ENCODE measurements at places on chromosomes 5 and 9.

DNA sequence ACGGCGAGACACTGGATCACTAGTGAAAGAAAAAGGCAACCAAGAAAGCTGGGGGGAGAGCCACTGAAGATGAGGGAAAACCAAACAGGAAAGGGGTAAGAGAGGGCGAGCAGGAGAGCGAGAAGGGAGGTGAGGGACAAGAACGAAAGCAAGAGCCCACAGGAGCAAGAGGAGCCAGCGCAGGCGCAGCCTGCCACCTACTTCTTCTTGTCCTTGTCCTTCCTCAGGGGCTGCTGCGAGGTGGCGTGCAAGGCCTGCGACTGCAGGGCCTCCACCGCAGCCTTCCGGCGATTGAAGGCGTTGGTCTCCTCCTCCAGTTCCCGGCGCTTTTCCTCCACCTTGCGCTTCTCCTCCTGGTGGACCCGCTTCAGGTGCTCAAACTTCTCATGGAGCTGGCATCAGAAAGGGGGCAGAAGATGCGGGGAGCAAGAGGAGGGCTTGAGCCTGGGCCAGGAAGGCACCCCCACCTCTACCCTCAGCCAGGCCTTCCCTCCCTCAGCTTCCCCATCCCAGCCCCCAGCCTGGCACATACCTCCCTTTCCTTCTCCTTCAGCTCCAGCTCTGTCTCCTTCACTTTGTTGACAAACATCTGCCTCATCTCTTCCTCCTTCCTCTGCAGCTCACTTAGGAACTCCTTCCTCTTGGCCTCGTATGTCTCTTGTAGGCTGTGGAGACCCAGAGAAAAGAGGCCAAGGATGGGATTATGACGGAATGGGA lies 13.5 kb downstream of the CCNI2 start:
- DNase-seq, result no peak

- no peak for DNase-seq
Observed at GRCh38 chr9:125984461-125984860, 237.3 kb downstream of the PBX3 start.

- no peak for DNase-seq
Observed at GRCh38 chr9:137836831-137837241, 40.7 kb upstream of the CACNA1B start.

DNA sequence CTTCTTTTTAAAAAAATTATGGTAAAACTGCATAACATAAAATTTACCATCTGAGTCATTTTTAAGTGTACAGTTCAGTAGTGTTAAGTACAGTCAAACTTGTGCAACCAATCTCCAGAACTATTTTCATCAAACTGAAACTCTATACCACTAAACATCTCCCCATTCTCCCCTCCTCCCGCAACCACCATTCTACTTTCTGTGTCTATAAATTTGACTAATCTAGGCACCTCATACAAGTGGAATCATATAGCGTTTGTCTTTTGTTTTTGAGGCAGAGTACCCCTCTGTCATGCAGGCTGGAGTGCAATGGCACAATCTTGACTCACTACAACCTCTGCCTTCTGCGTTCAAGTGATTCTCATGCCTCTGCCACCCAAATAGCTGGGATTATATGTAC lies 24.0 kb upstream of the EBF1 start:
- DNase-seq, result no peak

- no peak for DNase-seq
Observed at GRCh38 chr5:56343988-56344387, 110.9 kb upstream of the ANKRD55 start.

DNA sequence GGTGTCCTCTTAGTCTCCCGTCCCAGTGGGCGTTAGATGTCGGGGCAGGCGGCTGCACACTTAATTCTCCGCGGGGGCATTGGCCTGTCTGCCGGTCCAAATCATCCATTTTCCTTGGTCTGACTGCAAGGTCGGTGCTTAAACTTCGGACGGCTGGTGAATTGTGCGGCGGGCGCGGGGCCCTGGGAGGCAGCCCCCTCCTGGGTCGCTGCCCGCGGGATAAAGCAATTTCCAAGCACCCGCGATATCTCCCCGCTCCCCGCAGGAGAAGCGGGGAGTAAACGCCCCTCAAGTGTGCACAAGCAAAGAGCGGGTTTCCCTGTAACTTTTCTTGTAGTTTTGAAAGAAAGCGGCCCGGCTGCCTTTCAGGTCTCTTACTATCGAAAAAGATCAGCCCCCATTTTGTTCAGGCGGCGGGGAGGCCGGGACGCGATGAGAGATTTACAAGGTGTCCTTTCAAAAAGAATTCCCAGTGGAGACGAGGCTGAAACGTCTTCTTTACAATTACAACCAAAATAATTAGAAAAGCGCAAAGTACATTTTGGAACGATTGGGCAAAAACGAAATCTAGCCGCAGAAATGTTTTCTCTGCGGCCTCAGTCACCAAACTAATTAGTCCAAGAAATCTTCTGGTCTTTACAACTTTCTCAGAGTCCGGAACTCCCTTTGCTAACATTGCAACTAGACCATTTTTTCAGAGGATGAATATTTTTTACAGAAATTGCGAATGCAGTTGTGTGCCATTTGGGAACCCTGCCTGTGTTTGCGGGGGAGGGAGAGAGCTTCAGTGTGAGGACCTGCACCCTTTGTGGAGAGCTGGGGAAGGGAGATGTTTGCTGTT lies 1.8 kb downstream of the IRX1 start:
- no peak for DNase-seq

DNA sequence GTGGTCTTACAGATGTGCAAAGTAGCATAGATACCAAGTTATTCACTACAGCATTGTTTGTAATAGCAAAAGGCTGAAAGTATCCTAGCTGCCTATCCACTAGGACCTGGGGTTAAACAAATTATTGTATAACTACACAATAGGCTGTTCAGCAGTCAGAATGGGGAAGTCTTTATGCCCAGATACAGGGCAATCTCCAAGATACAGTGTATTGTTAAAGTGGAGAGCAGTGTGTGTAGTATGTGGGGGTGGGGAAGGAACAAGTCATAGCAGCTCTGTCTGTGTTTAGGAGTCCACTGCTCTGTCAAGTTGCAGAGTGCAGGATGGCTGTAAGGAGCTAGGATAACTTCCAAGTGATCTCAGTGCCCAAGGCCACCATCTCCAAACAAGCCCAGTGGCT lies 5.5 kb downstream of the PCYOX1L start:
- DNase-seq, result no peak

- no peak for DNase-seq
Observed at GRCh38 chr9:136655536-136656182, 7.1 kb upstream of the EGFL7 start.

DNA sequence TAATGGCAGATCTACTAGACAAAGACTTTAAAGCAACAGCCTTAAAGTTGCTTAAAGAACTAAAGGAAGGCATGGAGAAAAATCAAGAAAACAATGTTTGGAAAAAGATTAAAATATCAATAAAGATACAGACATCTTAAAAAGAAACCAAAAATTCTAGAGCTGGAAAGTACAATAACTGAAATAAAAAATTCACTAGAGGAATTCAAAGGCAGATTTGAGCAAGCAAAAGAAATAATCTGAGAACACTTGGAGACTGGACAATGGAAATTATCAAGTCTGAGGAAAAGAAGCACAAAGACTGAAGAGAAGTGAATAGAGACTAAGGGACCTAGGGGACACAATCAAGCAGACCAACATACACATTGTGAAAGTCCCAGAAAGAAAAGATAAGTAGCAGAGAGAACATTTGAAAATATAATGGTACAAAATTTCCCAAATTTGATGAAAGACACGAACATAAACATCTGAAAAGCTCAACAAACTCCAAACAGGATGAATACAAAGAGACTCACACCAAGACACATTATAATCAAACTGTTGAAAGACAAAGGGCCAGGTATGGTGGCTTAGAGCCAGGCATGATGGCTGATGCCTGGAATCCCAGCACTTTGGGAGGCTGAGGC lies 26.3 kb downstream of the SIL1 start:
- DNase-seq, result no peak

DNA sequence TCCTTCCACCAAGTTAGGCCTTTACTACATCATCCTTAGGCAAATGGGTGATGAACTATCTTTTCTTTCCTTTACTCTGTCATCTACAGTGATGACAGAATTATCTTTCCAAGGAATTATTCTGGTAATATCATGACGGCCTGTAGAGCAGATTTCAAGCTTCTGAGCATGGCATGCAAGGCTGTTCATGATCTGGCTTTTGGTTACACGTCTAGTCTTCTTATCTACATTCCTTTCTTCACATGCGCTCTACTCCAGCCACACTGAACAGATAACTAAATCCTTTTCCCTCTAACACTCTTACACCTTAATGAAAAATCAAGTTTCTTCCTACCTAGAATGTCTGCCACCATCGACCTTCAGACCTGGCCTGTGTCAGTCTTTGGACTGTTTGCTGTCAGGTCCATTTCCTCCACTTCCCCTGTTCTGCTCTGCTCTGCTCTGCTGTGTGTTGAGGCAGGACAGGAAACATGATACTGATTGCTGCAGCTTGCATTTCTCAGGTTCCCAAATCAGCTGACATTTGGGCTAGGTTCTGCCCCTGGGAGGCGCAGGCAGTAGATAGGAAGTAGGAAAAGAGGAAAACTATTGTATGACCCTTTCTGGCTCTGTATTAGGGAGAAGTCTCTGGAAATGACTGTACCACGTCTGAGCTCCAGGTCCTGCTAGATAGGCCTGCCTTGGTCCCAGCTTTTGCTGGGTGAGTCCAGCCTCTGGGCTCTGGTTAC lies 4.2 kb downstream of the SCGB3A2 start:
- DNase-seq, result peak; percentile 68

- DNase-seq, result peak; percentile 66
Observed at GRCh38 chr5:16600397-16600796, 16.4 kb downstream of the RETREG1 start.

DNA sequence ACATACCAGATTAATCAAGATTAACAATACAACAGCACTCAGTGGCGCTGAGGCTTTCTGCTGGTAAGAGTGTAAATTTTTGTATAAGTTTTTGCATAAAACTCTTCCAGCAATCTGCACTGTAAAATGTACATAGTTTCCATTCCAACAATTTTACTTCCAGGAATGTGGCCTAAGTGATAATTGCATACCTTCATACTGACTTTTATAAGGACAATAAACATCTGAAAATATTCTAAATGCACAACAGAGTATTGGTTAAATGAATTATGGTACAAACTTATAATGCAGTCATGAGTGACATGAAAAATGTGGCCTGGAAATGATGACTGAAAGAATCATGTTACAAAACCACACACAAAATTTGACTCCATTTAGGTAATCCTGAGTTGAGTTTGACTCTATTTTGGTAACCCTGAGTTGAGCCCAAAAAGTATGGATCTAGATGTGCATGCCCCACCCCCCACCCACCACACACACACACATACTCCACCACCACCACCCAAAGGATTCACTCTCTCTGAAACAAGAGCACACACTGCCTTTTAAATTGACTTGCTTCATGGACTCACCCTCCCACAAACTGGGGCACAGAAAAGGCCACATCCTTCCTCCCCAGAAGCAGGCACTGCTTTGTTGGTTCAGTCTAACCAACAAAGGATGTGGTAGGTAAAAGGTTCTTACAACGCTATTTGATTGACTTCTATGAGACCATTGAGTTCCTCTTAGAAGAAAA lies 137.6 kb downstream of the SUSD1 start:
- peak; percentile 11 for DNase-seq

GRCh38 chr5:6812800-6813731 lies 99.8 kb downstream of the TENT4A start:
- peak; percentile 29 for DNase-seq

All from amniotic epithelial cell (primary cell).